ENCODE measurements at places on chromosomes 12 and 14.

DNA sequence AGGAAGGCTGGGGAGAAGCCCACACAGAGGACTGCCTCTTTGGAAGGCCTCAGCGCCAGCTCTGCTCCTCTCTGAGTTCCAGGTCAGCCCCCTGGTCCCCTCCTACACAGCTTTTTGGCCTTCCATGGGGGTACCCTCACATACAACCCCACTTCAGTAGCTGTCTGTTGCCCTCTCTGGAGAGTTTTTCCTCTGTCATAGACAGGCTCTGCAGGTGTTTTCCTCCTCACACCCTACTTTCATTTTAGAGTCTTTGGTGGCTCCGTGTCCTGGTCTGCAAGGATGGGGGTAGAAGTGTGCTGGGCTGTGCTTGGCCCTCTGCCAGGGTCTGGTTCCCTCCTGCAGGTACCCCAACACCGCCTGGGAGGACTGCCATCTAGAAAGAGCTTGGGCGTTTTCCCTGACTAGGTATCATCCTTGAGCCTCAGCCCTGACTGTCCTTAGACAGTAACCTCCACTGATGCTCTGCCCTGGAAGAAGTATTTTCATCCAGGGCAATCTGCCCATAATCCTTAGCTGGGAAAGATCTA is 15.1 kb downstream of the ZDHHC22 start:
- DNase-seq: no peak

DNA sequence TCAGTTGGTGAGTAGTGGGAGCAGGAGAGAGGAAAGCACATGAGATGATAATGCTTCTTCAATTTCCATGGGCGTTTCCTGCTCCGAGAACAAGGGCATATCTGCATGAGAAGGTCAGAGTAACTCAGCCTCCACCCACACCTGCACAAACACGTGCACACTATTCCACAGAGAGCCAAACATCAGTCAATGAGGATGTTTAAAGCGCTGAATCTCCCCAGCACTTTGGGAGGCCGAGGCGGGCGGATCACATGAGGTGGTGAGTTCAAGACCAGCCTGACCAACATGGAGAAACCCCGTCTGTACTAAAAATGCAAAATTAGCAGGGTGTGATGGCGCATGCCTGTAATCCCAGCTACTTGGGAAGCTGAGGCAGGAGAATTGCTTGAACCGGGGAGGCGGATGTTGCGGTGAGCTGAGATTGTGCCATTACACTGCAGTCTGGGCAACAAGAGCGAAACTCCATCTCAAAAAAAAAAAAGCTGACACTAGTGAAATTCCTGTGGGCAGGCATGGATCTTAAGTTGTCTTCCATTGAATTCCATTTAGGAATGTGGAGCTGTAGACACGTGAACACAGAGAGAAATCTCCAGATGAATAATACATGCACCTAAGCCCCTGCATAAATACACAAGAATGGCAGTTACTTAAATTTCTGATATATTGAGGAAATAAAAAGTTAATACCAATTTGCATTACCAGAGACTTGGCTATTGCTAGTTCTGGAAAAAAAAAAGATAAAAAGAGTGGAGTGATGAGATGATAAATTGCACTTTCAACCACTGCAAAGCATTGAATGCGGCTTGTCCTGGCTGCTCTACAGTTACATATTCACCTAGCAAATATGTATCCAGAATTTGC is 1097.4 kb upstream of the TMEM132C start:
- no peak for DNase-seq

DNA sequence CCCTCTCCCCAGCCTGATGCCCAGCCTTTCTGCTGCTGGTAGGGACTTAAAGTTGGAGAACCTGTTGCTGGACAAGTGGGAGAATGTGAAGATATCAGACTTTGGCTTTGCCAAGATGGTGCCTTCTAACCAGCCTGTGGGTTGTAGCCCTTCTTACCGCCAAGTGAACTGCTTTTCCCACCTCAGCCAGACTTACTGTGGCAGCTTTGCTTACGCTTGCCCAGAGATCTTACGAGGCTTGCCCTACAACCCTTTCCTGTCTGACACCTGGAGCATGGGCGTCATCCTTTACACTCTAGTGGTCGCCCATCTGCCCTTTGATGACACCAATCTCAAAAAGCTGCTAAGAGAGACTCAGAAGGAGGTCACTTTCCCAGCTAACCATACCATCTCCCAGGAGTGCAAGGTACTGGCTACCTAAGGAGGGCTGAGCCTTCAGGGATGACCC is 1.6 kb downstream of the TSSK4 start:
- no peak for DNase-seq

- no peak for DNase-seq
Measured at GRCh38 chr12:100875771-100876170, 81.2 kb downstream of the ANO4 start.

DNA sequence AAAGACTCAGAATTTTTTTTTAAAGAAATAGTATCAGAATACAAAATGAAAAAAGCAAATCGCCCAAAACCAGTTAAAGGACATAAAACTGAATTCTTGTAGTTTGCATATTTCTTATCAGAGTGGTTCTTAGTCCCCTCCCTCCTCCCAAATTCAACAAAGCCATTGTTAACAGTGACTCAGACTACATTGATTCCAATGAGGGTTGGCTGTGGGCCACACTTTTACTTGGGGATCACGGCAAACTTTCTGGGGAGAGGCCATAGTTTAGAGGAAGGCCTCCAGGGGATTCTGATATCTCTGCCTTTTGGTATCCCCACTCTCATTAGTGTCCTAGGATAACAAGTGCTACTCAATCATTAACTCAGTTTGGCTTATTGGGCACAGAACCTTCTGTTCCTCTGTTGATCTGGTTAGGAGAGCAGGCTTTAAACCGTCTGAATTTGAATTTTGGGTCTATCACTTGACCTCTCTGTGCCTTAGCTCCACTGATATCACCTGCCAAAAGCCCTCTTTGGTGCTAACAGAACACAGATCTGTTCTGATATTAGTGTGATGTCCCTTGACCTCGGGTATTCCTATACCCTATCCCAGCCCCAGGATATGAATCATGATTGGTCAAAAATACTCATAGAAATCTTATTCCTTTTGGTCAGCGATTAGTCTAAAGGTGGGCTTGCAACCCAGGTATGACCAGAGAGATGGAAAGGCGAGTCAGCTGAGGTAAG is 45.2 kb upstream of the APPL2 start:
- DNase-seq: no peak

GRCh38 chr14:59272633-59273032 is 84.2 kb downstream of the DAAM1 start:
- DNase-seq: no peak

DNA sequence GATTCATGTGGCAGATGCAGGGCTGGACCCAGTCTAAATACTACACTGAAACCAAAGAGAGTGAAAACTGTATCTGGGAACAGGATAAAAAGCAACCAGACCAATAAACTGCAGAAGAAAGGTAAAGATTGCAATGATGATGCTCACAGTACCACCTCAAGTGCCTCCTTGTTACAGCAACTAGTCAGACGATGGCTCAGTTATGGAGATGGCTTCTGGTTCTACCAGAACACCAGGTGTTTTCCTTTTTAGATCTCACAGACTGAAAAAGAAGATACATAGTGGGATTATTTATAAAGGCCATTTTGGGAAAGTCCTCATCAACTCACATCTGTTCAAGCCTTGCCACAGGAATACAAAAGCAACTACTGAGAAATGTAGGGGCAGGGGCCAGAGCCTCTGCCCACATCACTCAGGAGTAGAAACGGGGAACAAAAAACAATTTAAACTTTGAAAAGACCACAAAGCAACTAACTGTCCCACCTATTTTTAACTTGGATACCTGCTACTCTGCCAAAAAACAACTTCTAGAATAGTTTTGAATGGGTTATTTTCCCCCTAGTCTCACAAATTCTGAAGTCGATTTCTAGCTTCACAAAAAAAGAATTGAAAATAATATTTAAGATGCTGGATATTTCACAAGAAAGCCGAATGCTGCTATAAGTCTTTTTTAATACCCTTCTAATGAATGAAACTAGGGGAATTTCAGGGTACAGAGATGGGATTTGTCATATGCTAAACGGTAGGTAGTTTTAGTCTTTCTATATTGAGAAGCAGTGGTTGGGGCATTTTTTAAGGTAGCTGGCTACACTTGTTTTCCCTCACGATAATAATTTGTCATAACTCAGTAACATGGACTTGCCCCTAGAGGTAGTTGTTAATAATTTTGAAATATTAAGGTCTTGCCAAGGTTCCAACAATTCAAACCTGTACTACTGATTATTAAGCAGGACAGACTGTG is 197.2 kb upstream of the TMPO start:
- no peak for DNase-seq

- no peak for DNase-seq
Measured at GRCh38 chr12:68602720-68603119, 8.0 kb upstream of the RAP1B start.

DNA sequence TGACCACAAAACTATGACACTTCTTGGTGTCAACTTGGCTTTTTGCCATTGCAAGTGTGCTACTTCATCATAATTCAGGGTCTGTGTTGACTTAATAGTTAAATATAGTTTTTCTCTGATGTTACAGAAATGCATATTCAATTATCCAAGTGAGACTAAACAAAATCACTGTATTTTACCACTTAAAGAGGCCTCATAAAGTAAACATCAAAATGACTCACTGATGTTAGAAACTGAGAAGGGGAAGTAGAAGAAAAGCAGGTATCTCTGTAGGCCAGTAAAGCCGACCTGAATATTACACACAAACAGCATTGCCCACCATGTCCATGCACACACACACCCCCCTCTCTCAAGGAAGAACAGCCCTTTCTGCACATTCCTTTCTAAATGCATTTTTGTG is 55.4 kb downstream of the RPAP3 start:
- no peak for DNase-seq

DNA sequence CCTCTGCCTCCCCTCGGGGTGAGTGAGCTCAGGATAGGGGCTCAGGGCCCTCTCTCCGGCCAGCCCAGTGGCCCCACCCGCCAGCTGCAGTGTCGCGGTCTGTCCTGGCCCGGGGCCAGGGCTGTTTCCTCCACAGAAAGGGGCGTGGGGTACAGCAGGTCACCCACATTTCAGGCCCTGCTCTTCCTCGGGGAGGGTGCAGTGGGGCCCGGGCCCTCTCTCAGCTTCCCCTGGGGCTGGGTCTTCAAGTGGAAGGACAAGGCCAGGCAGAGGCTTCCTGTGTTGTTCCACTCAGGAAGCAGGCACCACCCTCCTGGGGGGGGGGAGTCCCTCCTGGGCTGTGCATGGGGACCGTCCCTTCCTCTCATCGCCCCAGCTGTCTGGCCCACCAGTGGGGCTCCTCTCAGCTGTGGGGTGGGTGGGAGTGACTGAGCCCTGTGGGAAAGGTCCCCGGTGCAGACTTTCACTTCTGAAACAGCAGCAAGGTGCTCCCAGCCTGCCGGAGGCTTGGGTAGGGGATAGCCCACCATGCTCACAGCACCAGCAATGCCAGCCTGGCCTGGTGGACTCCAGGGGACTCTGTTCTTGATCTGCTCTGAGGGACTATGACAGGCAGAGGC is 3.7 kb downstream of the GPR132 start:
- DNase-seq: no peak

DNA sequence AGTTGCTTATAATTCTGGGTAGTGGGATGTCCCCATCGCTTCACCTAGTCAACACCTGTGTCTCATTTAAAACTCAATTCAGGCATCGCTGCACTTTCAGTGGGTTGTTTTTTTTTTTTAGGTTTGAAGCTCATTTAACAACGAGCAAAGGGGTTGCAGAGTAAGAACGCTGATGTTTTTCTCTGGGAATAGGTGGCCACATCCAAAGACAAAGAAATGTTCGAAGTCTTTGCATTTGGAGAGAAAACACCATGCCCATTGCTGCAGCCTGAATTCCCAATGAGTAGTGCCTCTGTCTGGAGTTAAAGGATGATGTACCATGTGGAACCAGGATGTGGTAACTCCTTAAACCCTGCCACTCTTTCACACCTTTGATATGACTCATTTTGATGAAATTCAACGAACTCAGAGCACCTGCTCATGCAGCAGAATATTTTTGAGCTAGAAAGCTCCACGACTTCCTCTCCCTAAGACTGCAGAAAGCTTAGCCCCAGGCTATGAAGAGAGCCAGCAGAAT is 35.1 kb upstream of the BATF start:
- no peak for DNase-seq

DNA sequence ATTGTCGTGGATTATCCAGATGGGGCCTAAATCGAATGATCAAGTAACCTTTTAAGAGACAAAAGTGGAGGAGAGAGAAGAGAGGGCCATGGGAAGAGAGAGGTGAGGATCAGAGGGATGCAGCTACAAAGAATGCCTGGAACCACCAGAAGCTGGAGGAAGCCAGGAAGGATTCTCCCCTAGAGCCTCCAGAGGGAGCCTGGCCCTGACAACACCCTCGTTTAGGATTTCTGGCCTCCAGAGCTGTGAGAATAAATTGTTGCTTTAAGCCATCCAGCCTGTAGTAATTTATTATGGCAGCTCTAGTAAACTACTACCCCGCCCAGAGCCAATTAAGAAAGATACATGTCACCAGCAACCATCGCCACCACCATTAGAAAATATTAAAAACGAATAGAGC is 46.2 kb upstream of the GSC start:
- DNase-seq: no peak

DNA sequence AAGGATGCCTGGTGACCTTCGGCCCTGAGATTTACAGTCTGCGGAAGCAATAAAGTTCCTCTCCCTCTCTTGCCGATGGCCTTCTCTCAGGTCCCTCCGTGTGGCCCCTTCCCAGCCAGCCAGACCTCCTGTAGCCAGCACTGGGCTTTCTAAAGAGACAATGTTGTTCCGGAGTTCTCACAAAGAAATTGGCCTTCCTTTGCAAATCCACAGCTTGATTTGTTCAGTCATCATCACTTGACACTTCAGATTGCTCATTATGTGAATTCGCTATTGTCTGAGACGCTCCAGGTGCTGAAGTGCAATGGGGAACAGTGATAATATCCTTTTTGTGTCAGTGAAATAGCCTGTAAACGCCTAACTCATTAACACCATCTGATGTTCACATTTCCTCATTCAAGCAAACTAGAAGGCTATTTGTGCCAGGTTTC is 43.7 kb upstream of the GPHB5 start:
- DNase-seq: no peak

GRCh38 chr12:90333939-90334338 is 621.0 kb downstream of the CCER1 start:
- DNase-seq: no peak

DNA sequence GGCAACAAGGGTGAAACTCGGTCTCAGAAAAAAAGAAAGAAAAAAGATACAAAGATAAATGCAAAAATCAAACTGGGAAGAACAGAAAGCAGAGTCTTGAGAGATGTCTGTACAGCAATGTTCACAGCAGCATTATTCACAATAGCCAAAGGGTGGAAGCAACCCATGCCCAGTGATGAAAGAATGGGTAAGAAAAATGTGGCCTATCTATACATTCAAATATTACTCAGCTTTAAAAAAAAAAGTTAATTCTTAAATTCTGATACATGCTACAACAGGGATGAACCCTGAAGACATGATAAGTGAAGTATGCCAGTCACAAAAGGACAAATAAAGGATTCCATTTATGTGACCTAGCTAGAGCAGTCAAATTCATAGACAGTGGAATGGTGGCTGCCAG is 33.7 kb downstream of the SPPL3 start:
- DNase-seq: no peak

- no peak for DNase-seq
Measured at GRCh38 chr12:45131506-45131905, 80.6 kb upstream of the DBX2 start.

- DNase-seq: no peak
Measured at GRCh38 chr14:38038986-38039385, 168.7 kb upstream of the SSTR1 start.
